CD4-positive, alpha-beta T cell treated with Interleukin-2 at 100 ng/mL for 4 hours (primary cell): ENCODE measurements at places on chromosomes 6 and 20.

- DNase-seq = no peak
These were observed 18.9 kb upstream of the NXT1 start for GRCh38 chr20:23331450-23332350.

DNA sequence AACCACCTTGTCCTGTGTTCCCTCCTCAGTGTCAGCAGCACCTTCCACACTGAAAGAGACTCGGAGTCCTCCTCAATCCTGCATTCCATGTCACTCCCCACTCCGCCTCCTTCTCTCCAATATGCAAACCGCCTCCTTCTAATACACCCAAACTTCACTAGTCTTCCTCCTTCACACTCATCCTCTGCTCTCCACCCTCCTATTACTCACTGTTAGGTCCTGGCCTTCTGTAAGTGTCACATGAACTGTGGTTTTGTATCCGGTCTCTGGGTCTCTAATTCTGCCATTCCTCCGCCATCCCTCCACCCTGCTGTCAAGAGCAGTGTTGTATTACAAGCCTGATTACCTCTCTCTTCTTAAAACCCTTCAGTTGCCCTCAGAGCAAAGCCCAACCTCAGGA lies 200.5 kb upstream of the CDYL start:
- no peak for DNase-seq

- DNase-seq = no peak
These were observed 15.9 kb upstream of the SNAI1 start for GRCh38 chr20:49966861-49967260.

DNA sequence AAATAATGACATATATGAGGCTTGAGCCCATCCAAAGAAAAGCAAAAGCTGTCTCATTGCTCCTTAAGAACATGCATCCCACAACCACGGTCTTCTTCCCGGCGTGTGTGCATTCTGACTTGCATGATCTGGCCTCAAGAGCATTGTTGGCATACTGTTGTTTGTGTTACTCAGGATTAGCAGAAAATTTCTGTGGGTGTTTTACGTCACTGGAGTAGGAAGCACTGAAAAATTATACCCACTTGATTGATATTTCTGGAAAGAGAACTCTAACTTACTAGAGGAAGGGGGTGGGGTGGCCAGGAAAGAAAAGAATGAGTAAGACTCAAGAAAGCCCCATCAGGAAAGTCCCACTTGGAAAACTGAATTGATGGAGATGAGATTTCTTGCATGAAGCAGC lies 326.2 kb upstream of the PRDM1 start:
- no peak for DNase-seq

- DNase-seq = no peak
These were observed 75.4 kb downstream of the KIF16B start for GRCh38 chr20:16497896-16498295.

DNA sequence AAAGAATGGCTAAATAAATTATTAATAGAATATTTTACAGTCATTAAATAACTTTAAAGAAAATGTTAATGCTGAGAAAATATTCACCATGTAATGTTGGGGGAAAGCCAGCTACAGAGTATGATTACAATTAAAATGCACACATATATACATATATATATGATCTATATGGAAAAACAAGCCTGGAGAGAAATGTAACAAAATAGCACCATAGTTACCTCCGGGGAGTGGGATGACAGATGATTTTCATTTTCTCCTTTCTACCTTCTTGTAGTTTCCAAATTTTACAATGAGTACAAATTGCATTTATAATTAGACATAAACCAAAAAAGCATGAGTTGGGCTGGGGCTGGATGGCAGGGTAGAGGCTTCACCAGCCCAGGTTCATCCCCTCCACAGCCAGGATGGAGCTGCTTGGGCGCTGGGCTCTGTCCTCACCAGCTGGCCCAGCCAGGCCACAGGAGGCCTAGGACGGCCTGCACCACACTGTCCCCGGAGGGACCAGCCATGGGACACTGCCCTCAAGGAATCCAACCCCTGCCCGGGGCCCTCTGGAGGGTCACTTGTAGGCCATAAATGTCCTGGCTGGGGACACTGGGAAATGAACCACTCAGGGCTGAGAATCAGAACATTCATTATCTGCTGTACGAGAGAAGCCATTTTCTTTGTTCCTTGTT lies 10.3 kb downstream of the C20orf203 start:
- DNase-seq = no peak

- no peak for DNase-seq
These were observed 87.2 kb downstream of the EPM2A start for GRCh38 chr6:145648149-145648548.

GRCh38 chr6:15344831-15345230 lies 99.0 kb downstream of the JARID2 start:
- no peak for DNase-seq

GRCh38 chr20:43389839-43390626 lies 67.7 kb upstream of the SRSF6 start:
- no peak for DNase-seq

GRCh38 chr6:164947164-164947563 lies 362.2 kb downstream of the C6orf118 start:
- DNase-seq = no peak

DNA sequence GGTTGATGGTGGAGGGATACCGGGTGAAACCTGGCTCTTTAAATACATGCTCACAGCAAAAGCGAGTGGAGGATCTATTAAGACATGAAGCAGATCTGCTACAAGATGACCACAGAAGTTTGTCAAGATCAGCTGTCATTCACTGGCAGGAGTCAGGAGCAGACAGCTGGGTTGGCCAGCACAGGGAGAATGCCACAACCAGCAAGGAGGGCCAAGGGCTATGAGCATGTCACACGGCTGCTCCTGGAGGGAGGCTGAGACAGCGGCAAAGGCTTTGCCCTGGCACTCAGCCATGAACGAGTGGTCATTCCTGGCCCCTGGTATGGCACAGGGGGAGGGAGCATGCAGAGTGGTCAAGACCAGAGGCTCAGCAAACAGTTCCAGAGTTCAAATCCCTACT lies 77.6 kb downstream of the POPDC3 start:
- no peak for DNase-seq

- no peak for DNase-seq
These were observed at the start of gene CNR1 for GRCh38 chr6:88165844-88166492. Gene CNR1, minus strand, starts transcription at chr6:88166347. Its CDS starts 21,073 bp downstream, at chr6:88145274.

GRCh38 chr6:135163440-135163738 lies 17.7 kb upstream of the MYB start:
- peak; percentile 82 for DNase-seq

DNA sequence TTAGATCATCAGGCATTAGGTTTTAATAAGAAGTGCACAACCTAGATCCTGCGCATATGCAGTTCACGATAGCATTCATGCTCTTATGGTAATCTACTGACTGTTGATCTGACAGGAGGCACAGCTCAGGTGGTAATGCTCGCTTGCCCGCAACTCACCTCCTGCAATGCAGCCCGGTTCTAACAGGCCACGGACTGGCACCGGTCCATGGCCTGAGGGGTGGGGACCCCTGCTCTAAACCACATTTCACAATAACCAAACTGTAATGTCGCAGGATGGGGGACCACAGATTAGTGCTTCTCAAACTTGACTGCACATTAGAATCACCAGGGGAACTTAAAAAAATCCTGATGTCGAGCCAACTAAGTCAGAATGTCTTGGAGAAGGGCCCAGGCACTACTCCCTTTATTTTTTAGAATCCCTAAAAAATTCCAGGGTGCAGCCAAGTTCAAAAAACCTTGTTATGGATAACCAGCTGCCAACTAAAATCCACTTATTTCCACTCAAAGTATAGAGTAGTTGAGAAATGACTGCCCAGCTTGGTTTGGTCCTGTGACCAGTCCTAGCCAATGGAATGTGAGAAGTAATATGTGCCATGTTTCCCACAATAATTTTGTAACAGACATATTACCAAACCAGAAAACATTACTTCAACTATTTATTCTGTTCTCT lies 3.1 kb downstream of the SHPRH start:
- no peak for DNase-seq

DNA sequence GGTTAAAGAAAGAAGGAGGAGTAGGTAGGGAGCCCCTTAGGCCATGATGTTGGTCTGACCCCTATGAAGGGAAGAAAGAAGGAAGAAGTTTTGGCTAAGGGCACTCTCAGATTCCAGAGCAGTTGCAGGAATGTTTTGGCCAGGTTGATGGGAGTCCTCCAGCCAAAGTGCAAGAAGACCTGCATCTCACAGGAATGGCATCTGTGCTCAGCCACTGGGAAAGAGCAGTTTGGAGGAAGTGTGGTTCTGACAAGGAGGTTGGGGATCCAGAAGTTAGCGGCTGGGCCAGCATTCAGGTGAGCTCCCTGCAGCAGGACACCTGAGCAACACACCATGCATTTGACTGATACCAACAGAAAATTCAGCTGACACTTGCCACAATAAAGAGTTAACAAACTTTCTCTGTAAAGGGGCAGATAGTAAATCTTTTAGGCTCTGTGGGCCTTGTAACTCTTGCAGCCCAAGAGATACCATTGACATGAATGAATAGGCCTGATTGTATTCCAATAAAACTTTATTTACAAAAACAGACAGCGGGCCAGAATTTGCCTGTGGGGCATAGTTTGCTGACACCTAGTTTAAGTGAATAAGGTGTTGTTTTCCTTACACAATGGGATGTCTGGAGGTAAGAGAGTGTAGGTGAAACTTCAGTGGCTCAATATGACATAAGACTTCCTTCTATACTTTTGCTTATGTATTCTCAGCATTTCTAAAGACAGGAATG lies 71.0 kb downstream of the EDN1 start:
- DNase-seq = no peak

DNA sequence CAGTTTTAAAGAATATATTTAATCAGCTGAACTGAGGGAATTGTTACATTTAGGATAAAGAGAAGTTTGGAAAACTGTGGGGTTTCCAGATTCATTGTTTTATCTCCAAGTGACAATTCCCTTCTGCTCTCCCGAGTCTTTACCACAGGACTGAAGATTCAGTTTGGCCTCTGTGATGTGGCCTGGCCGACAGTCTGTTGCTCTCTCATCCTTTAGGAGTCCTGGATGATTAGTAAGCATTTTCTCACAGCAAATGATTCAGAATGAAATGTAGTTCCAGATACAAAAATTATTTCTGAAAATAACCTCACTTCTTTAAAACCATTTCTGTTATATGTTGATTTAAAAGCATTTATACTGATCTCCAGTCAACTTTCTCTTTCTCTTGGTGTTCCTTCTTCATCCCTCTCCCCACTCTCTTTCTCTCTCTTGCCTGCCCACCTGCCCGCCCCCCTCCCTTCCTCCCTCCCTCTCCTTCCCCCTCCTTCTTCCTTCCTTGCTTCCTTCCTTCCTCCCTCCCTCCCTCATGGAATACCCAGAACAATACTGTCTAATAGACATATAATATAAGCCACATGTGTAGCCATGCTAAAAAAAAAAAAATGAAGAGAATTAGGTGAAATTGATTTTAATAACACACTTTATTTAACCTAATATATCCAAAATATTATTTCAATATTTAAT lies 254.9 kb downstream of the PRL start:
- no peak for DNase-seq

- DNase-seq = no peak
These were observed 2.5 kb downstream of the MCM9 start for GRCh38 chr6:118932421-118932820.

DNA sequence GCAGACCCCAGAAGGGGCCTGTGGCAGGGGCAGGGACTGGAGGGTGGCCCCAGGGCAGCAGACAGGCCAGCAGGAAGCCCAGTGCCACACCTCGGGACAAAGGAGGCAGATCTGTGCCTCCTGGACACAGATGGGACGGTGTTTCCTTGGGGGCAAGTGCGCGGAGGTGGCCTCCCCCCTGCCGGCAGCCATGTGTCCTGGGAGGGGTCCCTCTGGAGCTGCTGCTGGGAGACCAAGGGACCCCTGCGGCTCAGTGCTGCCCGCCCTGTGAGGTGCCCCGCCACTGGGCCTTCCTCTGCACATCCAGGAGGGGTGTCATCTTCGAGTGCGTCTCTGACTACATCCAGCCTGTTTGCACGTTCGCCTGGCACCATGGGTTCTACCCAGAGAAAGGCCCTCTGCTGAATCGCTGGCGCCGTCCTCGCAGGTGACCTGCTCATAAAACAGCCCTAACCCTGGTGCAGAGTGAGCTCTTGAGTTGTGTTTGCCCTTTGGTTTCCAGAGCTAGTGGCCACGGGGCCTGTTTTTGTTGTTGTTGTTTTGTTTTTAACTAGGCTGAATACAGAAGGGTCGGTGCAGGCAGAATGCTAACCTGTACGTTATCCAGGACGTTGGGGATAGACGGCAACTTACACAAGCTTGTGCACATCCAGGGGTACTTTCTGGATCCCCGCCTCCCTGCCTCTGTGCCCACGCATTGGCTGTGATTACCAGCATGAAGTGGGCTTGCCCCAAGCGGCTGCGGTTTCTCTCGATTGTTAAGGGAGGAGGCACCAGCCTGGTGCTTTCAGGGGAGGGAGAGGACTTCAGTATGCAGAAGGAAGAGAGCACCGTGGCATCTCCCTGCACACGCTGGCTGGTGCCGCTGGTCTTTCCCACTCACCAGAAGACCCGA lies 1.3 kb upstream of the KCNQ2 start:
- DNase-seq = no peak

GRCh38 chr6:38095054-38095453 lies 275.5 kb downstream of the ZFAND3 start:
- no peak for DNase-seq

GRCh38 chr6:153001767-153002612 lies 519 bp downstream of the MTRF1L start:
- peak; percentile 8 for DNase-seq

DNA sequence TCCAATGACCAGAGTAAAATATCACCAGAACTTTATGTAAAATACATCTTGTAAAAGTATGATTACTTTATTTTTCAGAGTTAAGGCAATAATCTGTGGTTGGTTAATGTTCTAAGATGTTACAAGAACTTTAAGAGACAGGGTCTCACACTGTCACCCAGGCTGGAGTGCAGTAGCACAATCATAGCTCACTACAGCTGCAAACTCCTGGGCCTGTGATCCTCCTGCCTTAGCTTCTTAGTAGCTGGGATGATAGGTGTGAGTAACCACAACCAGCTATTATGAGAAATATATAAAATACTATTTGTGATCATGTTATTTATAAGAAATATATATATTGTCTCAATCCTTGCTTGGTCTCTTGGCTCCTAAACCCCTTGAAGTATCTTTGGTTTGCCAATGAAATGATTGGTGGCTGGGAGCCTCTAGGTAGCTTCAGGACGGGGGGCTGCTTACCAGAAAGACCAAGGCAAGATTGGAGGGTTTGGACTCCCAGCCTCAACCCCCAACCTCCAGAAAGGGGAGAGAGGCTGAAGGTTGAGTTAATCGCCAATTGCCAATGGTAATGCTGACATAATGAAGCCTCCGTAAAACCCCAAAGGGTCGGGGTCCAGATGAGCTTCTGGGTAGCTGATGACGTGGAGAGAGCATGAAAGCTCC lies 15.4 kb downstream of the SOD2 start:
- DNase-seq = no peak

GRCh38 chr20:10649797-10650160 lies 24.0 kb downstream of the JAG1 start:
- DNase-seq = no peak

GRCh38 chr6:22925304-22925835 lies 356.0 kb downstream of the HDGFL1 start:
- DNase-seq = no peak

DNA sequence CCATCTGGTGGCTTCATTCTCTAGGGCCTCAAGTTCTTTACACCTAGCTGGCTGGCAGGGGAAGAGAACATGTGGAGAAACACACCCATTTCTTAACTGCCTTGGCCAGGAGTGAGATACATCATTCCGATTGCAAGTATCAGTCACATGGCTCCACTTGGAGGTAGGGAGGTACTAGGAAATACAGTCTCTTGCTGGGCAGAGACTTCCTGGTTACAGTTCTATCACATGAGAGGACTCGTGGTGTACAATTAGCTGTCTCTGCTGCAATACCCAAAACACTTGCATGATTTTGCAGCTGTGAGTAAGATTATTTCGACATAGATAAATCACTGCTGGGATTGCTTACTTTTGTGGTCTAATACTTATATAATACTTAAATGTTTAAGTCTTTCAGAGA lies 51.1 kb downstream of the GTF2H5 start:
- DNase-seq = no peak
